Activated naive CD4-positive, alpha-beta T cell treated with anti-CD3 and anti-CD28 coated beads, Interleukin-2, amount 50 U/mL, for 72 hours (primary cell): ENCODE measurements at places on chromosomes 12 and 14. TPM values are rescaled to one million over a fixed set of nuclear protein-coding genes. Genes with fewer than 3 reads are reported as not detected.

- DNase-seq = no peak
Measured at GRCh38 chr12:124125203-124125871, 152.3 kb downstream of the ZNF664 start.

The OASL gene
- 16.3 TPM for total RNA-seq

The E2F7 gene
- 26.9 TPM for total RNA-seq

DNA sequence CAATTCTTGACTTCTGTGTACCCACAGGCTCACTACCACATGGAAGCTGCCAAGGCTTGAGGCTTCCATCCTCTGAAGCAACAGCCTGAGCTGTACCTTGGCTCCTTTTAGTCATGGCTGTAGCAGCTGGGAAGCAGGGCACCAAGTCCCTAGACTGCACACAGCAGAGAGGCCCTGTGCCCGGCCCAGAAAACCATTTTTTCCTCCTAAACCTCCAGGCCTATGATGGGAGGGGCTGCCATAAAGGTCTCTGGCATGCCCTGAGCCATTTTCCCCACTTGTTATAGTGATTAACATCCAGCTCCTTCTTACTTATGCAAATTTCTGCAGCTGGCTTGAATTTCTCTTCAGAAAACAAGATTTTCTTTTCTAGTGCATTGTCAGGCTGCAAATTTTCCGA lies 121.8 kb downstream of the RPS6KA5 start:
- no peak for DNase-seq

The GPRC5D gene
- not detected for total RNA-seq

DNA sequence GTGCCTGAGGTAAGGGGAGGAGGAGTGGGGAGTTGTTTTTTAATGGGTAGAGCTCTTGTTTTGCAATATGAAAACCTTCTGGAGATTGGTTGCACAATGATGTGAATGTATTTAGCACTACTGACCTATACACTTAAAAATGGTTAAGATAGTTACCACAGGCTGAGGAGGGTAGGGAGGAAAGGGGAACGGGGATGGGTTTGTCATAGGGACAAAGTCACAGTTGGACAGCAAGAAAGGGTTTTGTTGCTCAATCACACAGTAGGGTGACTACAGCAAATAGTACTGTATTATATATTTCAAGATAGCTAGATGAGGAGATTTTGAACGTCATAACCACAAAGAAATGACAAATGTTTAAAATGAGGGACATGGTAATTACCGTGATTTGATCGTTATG lies 1562.4 kb downstream of the AACS start:
- DNase-seq = no peak

DNA sequence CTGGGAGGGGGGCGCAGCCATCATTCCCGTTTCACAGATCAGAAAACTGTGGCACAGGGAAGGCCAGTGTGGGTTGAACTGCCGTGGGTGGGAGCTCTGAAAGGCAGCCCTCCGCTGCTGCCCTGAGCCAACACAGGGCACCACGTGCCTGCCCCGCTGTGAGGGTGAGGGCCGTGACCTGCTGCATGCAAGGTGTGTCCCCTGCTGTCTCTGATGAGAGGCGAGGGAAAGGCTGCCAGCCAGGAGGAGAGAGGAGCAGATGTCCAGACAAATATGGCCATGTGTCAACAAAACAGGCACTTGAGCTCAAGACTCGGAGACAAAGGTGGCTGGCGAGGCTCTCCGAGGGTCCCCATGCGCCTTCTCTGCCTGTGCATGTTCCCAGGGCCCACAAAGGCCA lies 108.8 kb downstream of the RBM19 start:
- DNase-seq = no peak
